ENCODE measurements at places on chromosomes 13 and 19. TPM values are rescaled to one million over a fixed set of nuclear protein-coding genes. Genes with fewer than 3 reads are reported as not detected.

PROZ gene
- total RNA-seq = not detected

ZNF490 gene
- total RNA-seq = 0.89 TPM

S1PR4 gene
- total RNA-seq = 0.14 TPM

APLP1 gene
- total RNA-seq = 93.9 TPM

RAB3A gene
- 0.77 TPM for total RNA-seq

MAN2B1 gene
- 20.2 TPM for total RNA-seq

LRG1 gene
- total RNA-seq = 0.12 TPM

LMTK3 gene
- total RNA-seq = 2.1 TPM

CYP2A7 gene
- total RNA-seq = not detected

ZNF738 gene
- 0.68 TPM for total RNA-seq

RRAS gene
- total RNA-seq = 157 TPM

CCDC169 gene
- 0.36 TPM for total RNA-seq

ZNF780A gene
- 30.8 TPM for total RNA-seq

All from A549 treated with Mapracorat at 1 μM for 4 hours (cell line).